ENCODE measurements at places on chromosomes 2 and 18. TPM values are rescaled to one million over a fixed set of nuclear protein-coding genes. Genes with fewer than 3 reads are reported as not detected.

DNA sequence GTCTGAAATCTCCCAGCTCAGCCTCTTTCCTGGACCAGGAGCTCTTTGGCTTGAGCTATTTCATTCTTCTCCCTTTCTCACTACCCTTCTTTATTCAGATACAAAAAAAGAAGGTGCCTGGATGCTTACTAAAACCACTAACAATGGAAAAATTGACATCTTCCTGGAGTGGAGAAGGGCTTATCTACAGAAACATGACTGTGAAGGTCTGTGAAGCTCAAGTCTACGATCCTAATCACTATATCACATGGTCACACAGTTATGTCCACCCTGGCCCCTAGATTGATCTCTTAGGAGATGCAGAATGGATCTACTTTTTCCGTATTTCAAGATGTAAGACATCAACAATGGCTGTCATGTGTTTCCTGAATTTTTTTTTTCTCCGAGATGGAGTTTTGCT lies 5.7 kb upstream of the KRCC1 start:
- H3K4me3 ChIP-seq = no peak overlapping the region
- no peaks in the 10 kb centered on the region for H3K4me1 ChIP-seq
- no peaks in the 10 kb centered on the region for H3K27me3 ChIP-seq
- H3K27ac ChIP-seq = no peak overlapping the region
- no peak for DNase-seq
- no peaks in the 10 kb centered on the region for H3K36me3 ChIP-seq

DNA sequence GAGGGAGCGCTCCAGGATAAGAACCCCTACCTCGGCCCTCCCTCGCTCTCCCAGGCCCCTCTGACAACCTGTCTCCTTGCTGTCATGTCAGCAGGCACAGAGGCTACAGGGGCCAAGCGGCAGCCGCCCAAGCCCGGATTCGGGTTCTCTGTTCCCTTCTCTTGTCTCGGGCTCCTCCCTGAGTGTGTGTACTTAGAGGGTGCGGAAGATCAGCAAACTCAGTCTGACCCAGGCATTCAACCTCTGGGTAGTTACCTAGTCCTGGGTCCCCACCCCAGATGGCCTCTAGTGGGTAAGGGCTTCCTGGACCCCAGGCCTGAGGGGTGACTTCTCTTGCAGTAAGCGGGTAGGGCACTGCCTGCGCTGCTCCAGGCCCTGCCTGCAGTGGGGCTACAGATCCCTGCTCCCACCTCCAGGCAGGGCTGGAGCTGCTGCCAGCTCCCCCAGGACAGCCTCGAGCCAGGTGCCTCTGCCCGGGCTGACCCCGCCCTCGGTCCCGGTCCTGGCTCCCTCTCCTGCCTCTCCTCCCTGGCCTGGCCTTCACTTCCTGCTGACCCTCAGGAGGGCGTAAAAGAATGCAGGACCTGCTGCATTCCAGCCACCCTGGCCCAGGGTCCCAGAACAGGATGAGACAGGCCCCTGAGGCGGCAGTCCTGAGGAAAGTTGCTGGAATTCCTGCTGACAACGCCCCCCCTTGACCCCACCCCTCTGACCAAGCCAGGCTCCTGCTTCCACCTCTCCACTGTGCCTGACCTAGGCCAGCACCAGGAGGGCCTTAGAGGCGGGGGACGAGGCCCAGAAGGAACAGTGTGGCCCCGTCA lies 22.0 kb downstream of the GPC1 start:
- no peaks in the 10 kb centered on the region for H3K36me3 ChIP-seq
- peak; percentile 89 for DNase-seq
- peaks cover under 1% of the 10 kb centered on the region for H3K4me1 ChIP-seq
- no peak overlapping the region for H3K4me3 ChIP-seq
- H3K27me3 ChIP-seq = no peaks in the 10 kb centered on the region

- no peak overlapping the region for H3K4me3 ChIP-seq
- no peaks in the 10 kb centered on the region for H3K36me3 ChIP-seq
- peaks cover 79% of the 10 kb centered on the region for H3K4me1 ChIP-seq
- peak; percentile 53 for DNase-seq
- H3K27me3 ChIP-seq = no peaks in the 10 kb centered on the region
Measured at GRCh38 chr2:42960842-42961180, 168.4 kb upstream of the HAAO start.

GALNT3 gene
- 11.2 TPM for total RNA-seq

GRCh38 chr2:190468814-190469569 lies 60.8 kb downstream of the MFSD6 start:
- peaks cover 43% of the 10 kb centered on the region for H3K4me1 ChIP-seq
- H3K36me3 ChIP-seq = no peaks in the 10 kb centered on the region
- H3K27me3 ChIP-seq = no peaks in the 10 kb centered on the region
- no peak overlapping the region for H3K4me3 ChIP-seq
- peak; percentile 92 for DNase-seq

GRCh38 chr2:163733301-163733938 lies 2.4 kb downstream of the FIGN start:
- peak overlapping the region; percentile 78 for H3K4me3 ChIP-seq
- H3K4me1 ChIP-seq = no peaks in the 10 kb centered on the region
- peak; percentile 26 for DNase-seq
- peaks cover 2% of the 10 kb centered on the region for H3K27me3 ChIP-seq
- peak overlapping the region; percentile 9 for H3K27ac ChIP-seq

DNA sequence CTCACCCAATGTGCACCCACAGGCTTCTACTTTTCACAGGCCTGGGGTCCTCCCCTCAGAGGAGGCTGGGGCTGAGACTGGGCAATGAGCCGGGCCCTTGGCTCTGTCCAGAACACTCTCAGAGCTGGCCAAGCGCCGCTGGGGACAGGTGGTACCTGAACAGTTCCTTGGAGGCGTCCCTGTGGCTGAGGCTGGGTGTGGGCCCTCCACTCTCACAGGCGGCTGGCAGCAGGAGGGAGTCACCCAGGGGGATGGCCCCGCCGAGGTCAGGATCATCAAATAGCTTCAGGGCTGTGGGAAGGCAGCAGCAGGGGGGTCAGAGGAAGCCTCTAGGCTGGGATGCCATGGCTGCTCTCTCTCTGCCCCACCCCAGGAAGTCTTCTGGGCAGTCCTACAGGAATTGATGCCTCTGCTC lies 27.1 kb downstream of the HS1BP3 start:
- H3K4me3 ChIP-seq = no peak overlapping the region
- peak; percentile 53 for DNase-seq
- no peak overlapping the region for H3K27ac ChIP-seq
- H3K4me1 ChIP-seq = peaks cover 6% of the 10 kb centered on the region
- no peaks in the 10 kb centered on the region for H3K36me3 ChIP-seq

DNA sequence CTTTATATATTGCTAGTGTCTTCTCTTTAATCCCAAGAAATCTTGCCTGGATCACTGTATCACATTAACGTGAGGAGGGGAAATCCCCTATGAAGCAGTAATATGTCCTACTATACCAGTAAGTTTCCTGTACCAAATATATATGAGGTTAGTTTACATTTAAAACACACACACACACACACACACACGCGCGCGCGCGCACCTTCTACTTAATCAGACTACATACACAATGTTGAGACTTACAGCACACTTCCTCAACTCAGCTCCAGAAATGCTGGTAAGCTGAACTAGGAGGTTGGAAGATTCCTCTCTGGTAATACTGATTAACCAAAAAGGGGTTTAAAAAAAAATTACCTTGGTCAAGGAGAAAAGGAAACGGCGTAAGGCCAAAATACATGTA lies 49.3 kb downstream of the USP34 start:
- no peak overlapping the region for H3K27ac ChIP-seq
- H3K27me3 ChIP-seq = no peaks in the 10 kb centered on the region
- peaks cover 9% of the 10 kb centered on the region for H3K4me1 ChIP-seq
- no peak overlapping the region for H3K4me3 ChIP-seq
- DNase-seq = no peak

DNA sequence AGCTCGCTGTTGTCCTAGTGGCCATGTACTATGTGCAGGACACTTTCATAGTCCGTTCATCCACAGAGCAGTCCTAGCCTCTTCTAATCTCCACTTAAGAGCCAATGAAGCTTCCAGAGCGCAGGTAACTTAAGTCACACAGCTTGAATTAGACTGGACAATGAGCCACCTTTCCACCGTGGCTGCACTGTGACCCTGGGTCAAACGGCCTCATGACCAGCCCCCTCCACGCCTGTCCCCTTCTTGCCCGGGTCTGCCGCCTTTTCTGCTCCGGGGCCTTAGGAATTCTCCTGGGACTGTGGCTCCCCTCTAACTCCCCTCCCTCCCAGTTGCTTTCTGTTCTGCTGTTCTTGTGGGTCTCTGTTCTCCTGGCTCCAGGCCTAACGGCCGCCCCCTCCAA lies 8.4 kb upstream of the PRKCE start:
- no peaks in the 10 kb centered on the region for H3K36me3 ChIP-seq
- peak overlapping the region; percentile 82 for H3K4me3 ChIP-seq
- H3K27me3 ChIP-seq = peaks cover 46% of the 10 kb centered on the region
- H3K27ac ChIP-seq = no peak overlapping the region
- no peak for DNase-seq
- peaks cover 8% of the 10 kb centered on the region for H3K4me1 ChIP-seq

GRCh38 chr2:224320660-224321059 lies 81.2 kb downstream of the FAM124B start:
- H3K27me3 ChIP-seq = peaks cover 30% of the 10 kb centered on the region
- no peak for DNase-seq
- no peak overlapping the region for H3K27ac ChIP-seq
- H3K4me1 ChIP-seq = no peaks in the 10 kb centered on the region

GRCh38 chr2:9805435-9806297 lies 37.6 kb upstream of the TAF1B start:
- no peaks in the 10 kb centered on the region for H3K36me3 ChIP-seq
- no peak overlapping the region for H3K27ac ChIP-seq
- no peaks in the 10 kb centered on the region for H3K27me3 ChIP-seq
- DNase-seq = peak; percentile 79
- peaks cover 34% of the 10 kb centered on the region for H3K4me1 ChIP-seq

GALNT14 gene
- not detected for total RNA-seq

CDH2 gene
- total RNA-seq = 78.7 TPM

DNA sequence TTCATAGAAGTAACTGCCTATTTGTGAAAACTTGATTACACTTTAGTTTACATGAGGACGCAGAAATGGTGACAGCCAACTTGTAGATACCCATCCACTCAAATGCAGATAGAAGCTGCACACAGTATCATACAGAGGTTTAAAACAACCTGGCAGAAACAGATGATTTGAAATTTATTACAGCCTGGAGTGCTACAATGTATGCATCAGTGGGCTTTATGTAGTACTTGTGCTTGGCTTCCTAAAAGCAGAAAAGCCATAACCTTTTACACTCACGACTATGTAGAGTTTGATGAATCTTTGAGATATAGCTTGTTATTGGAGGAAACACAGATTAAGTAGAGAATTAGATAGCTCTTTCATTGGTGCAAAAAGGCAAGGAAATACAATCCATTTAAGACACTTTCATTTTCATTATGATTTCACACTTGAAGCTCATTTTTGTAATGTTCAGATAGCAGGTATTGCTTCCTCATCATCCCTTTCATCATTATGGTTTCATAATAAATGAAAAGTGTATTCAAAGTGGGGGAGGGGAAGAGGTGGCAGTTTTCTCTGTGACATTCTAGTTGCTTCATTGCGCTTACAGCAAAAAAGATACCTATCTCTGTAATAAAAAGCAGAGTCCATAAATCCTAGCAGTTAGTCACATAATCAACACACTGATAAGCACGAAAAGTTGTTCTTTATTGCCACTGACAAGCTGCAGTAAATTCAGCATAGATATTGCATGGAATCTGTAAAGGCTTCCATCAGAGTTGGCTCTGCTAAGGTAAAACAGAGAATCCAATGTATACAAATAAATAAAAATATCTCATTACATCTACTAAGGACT lies 789.8 kb upstream of the FSHR start:
- H3K4me1 ChIP-seq = no peaks in the 10 kb centered on the region
- DNase-seq = no peak
- no peak overlapping the region for H3K4me3 ChIP-seq
- H3K36me3 ChIP-seq = no peaks in the 10 kb centered on the region
- H3K27ac ChIP-seq = no peak overlapping the region
- H3K27me3 ChIP-seq = no peaks in the 10 kb centered on the region

- no peak overlapping the region for H3K27ac ChIP-seq
- H3K27me3 ChIP-seq = no peaks in the 10 kb centered on the region
- no peaks in the 10 kb centered on the region for H3K36me3 ChIP-seq
- DNase-seq = peak; percentile 86
- H3K4me1 ChIP-seq = peaks cover 26% of the 10 kb centered on the region
Measured at GRCh38 chr2:46488389-46488788, 9.0 kb downstream of the TMEM247 start.

SATB2 gene
- total RNA-seq = 54.5 TPM

All from osteoblast (primary cell).